ENCODE measurements at places on chromosomes 1 and 21. TPM values are rescaled to one million over a fixed set of nuclear protein-coding genes. Genes with fewer than 3 reads are reported as not detected.

- no peak overlapping the region for H3K27ac ChIP-seq
- H3K4me1 ChIP-seq: peaks cover 53% of the 10 kb centered on the region
- no peaks in the 10 kb centered on the region for H3K36me3 ChIP-seq
- no peaks in the 10 kb centered on the region for H3K27me3 ChIP-seq
- no peak overlapping the region for H3K4me3 ChIP-seq
- peak; percentile 45 for DNase-seq
Observed at GRCh38 chr1:116257341-116257767, 115.7 kb upstream of the ATP1A1 start.

DNA sequence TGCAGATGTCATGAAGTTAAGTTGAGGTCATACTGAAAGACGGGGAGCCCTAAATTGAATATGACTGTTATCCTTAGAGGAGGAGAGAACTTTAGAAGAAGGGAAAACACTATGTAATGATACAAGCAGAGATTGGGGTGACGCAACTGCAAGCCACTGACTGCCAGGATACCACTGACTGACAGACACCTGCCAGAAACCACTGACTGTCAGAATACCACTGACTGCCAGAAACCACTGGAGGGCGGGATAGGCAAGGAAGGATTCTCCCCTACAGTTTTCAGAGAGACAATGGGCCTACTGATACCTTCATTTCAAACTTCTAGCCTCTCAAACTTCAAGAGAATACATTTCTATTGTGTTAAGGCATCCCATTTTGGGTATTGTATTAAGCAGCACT lies 388.7 kb downstream of the USH2A start:
- no peaks in the 10 kb centered on the region for H3K36me3 ChIP-seq
- DNase-seq: no peak
- no peaks in the 10 kb centered on the region for H3K27me3 ChIP-seq
- no peaks in the 10 kb centered on the region for H3K4me1 ChIP-seq

GRCh38 chr21:16082038-16082816 lies 352.4 kb downstream of the USP25 start:
- H3K36me3 ChIP-seq: no peaks in the 10 kb centered on the region
- no peaks in the 10 kb centered on the region for H3K27me3 ChIP-seq
- no peak overlapping the region for H3K27ac ChIP-seq
- H3K4me3 ChIP-seq: no peak overlapping the region

GRCh38 chr21:42002421-42002958 lies 7.7 kb downstream of the ZBTB21 start:
- no peaks in the 10 kb centered on the region for H3K27me3 ChIP-seq
- DNase-seq: no peak
- no peaks in the 10 kb centered on the region for H3K4me1 ChIP-seq

Gene SPRR3
- not detected for total RNA-seq

Gene SOX13
- total RNA-seq: 28.9 TPM

- no peaks in the 10 kb centered on the region for H3K4me1 ChIP-seq
- no peak overlapping the region for H3K4me3 ChIP-seq
- H3K27me3 ChIP-seq: no peaks in the 10 kb centered on the region
- no peak for DNase-seq
Observed at GRCh38 chr1:11828511-11828910, 19.1 kb downstream of the NPPA start.

- no peaks in the 10 kb centered on the region for H3K4me1 ChIP-seq
- no peaks in the 10 kb centered on the region for H3K27me3 ChIP-seq
- no peak overlapping the region for H3K4me3 ChIP-seq
Observed at GRCh38 chr1:177748080-177748801, 221.6 kb downstream of the SEC16B start.

Gene KIF14
- 21.0 TPM for total RNA-seq

Gene PIGV
- 5.8 TPM for total RNA-seq

- no peak overlapping the region for H3K4me3 ChIP-seq
- peaks cover 33% of the 10 kb centered on the region for H3K36me3 ChIP-seq
- H3K27me3 ChIP-seq: no peaks in the 10 kb centered on the region
- H3K27ac ChIP-seq: no peak overlapping the region
- H3K4me1 ChIP-seq: peaks cover 39% of the 10 kb centered on the region
Observed at GRCh38 chr1:208203848-208204609, 40.2 kb downstream of the PLXNA2 start.

DNA sequence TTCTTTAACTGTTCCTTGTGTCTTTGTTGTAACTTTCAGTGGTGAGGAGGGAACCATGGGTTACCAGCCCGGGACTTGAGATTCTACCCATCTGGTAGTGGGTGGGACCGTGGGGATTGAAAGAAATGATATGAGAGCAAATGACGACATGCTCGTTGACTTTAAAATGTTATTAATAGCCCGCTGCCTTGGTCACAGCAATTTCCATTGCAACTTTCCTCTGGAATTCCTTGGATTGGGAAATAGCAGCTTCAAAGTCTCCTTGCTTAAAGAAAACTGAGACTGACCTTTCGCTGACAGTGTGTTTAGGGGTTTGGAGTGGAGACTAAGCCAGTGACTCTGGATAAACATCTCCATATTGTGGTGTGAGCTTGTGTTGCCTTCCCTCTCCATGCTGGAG lies 44.2 kb upstream of the MARK1 start:
- H3K36me3 ChIP-seq: no peaks in the 10 kb centered on the region
- H3K27ac ChIP-seq: no peak overlapping the region
- no peaks in the 10 kb centered on the region for H3K27me3 ChIP-seq
- H3K4me3 ChIP-seq: no peak overlapping the region
- no peaks in the 10 kb centered on the region for H3K4me1 ChIP-seq
- no peak for DNase-seq

- H3K36me3 ChIP-seq: no peaks in the 10 kb centered on the region
- peaks cover 35% of the 10 kb centered on the region for H3K4me1 ChIP-seq
- no peak overlapping the region for H3K4me3 ChIP-seq
- H3K27ac ChIP-seq: peak overlapping the region; percentile 17
Observed at GRCh38 chr1:11929849-11930248, 3.6 kb upstream of the KIAA2013 start.

GRCh38 chr1:170316270-170316669 lies 170.5 kb downstream of the NTMT2 start:
- DNase-seq: no peak
- H3K4me3 ChIP-seq: no peak overlapping the region
- no peak overlapping the region for H3K27ac ChIP-seq
- no peaks in the 10 kb centered on the region for H3K36me3 ChIP-seq
- H3K4me1 ChIP-seq: no peaks in the 10 kb centered on the region
- no peaks in the 10 kb centered on the region for H3K27me3 ChIP-seq

Gene MEX3A
- total RNA-seq: 22.3 TPM

GRCh38 chr1:71362076-71362475 lies 281.2 kb upstream of the ZRANB2 start:
- no peak overlapping the region for H3K4me3 ChIP-seq
- no peaks in the 10 kb centered on the region for H3K36me3 ChIP-seq
- H3K27ac ChIP-seq: no peak overlapping the region
- DNase-seq: no peak
- no peaks in the 10 kb centered on the region for H3K4me1 ChIP-seq
- no peaks in the 10 kb centered on the region for H3K27me3 ChIP-seq

Gene NUP210L
- 0.04 TPM for total RNA-seq

Gene IGSF3
- total RNA-seq: 22.7 TPM

DNA sequence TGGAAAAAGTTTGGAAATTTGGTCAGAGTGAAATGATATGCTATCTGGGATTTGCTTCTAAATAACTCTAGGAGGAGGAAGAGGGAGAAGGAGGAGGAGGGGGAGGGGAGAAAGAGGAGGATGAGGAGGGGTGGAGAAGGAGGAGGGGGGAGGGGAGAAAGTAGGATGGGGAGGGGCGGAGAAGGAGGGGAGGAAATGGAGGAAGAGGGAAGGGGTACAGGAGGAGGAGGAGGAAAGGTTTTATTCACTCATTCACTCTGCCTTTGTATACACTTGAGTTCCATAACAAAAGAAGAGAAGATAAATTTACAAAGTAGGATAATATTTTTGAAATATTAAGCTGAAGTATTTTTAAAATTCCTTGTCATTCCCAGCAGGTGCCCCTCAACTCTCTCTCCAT lies 6.3 kb upstream of the VPS26C start:
- H3K27ac ChIP-seq: no peak overlapping the region
- no peaks in the 10 kb centered on the region for H3K4me1 ChIP-seq
- H3K4me3 ChIP-seq: no peak overlapping the region
- H3K36me3 ChIP-seq: no peaks in the 10 kb centered on the region
- H3K27me3 ChIP-seq: no peaks in the 10 kb centered on the region

DNA sequence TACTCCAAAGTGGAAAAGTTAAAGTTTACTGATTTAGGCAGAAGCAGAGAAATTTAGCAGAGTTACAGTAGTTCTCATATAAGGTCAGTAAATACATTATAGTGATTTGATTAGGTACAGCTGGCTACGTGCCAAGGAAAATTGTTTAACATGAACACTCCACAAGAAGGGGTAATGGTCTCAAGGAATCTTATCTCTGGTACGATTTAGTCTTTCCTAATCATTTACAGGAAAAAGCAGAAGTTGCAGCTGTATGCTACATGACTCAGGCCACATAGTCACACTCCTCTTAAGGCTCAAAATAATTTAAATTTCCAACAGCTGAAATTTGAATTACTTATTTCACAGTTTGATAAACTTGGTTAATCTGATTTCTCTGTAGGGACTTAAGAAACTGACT lies 36.9 kb upstream of the OR2B11 start:
- DNase-seq: no peak
- H3K4me1 ChIP-seq: no peaks in the 10 kb centered on the region
- H3K4me3 ChIP-seq: no peak overlapping the region
- H3K27ac ChIP-seq: no peak overlapping the region
- no peaks in the 10 kb centered on the region for H3K27me3 ChIP-seq

Gene OLIG2
- total RNA-seq: 17.2 TPM

DNA sequence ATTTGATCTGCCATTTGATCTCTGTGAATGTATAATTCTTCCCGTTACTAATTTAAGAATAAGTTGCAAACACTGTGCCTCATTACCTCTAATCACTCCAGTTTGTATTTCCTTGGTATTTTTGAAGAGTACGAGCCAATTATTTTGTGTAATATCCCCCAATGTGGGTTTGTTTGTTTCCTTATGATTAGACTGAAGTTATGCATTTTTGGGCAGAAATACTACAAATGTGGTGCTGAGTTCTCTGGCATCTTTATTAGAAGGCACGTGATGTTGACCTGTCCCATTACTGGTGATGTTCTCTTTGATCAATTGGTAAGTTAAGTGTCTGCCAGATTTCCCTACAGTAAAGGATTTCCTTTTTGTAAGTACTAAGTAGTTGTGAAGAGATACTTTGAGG lies 10.3 kb downstream of the MIXL1 start:
- H3K27ac ChIP-seq: no peak overlapping the region
- H3K27me3 ChIP-seq: no peaks in the 10 kb centered on the region
- no peak overlapping the region for H3K4me3 ChIP-seq
- no peak for DNase-seq

- H3K36me3 ChIP-seq: no peaks in the 10 kb centered on the region
- no peaks in the 10 kb centered on the region for H3K4me1 ChIP-seq
- DNase-seq: no peak
- H3K27me3 ChIP-seq: no peaks in the 10 kb centered on the region
- no peak overlapping the region for H3K27ac ChIP-seq
Observed at GRCh38 chr1:67327864-67328466, 20.3 kb downstream of the IL12RB2 start.

DNA sequence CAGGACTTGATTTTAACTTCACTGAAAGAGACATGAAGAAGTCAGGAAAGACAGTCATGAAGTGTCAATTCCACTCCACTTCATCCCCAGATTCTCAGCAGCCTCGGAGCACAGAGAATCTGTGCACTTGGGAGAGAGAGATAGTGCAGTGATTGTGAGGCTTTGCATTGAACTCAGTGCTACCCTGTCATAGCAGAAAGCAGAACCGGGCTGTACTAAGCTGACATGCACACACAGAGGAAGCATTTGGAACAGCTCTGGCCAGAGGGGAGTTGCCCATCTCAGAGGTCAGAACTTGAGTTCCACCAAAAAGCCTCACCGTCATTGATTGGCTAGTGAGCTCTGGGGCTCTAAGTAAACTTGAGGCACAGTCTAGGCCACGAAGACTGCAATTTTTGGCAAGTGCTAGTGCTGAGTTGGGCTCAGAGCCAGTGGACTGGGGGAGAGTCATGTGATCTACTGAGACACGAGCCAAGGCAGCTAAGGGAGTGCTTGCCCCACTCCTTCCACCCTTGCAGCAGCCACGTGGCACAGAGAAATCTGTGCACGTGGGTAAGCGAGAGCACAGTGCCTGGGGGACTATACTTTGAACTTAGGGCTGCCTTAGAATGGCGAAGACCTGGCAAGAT lies 810.2 kb upstream of the ADAMTS5 start:
- no peaks in the 10 kb centered on the region for H3K27me3 ChIP-seq
- H3K36me3 ChIP-seq: no peaks in the 10 kb centered on the region
- DNase-seq: no peak
- no peak overlapping the region for H3K27ac ChIP-seq
- H3K4me1 ChIP-seq: no peaks in the 10 kb centered on the region

DNA sequence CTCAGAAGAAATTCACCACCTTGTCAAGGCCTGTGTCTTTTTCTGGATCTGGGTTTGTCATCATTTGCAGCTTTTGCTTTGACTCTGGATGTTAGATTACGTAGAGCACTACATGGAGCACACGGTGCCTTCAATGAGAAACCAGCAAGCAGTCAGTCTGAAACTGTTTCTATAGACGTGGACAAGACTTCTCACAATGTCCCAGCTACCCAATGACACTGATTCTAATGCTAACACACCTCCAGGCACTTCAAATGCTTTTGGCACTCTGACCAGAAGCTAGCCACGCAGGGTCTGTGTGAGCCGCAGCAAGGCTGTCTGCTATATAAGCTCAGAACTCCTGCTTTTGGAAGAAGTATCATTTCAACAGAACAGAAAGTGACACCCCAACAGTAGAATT lies 38.2 kb downstream of the ITPKB start:
- H3K27me3 ChIP-seq: no peaks in the 10 kb centered on the region
- H3K4me3 ChIP-seq: no peak overlapping the region
- no peak overlapping the region for H3K27ac ChIP-seq

GRCh38 chr1:197841883-197842553 lies 60.4 kb upstream of the C1orf53 start:
- H3K4me1 ChIP-seq: no peaks in the 10 kb centered on the region
- H3K27me3 ChIP-seq: no peaks in the 10 kb centered on the region
- no peaks in the 10 kb centered on the region for H3K36me3 ChIP-seq
- H3K4me3 ChIP-seq: no peak overlapping the region
- no peak for DNase-seq
- H3K27ac ChIP-seq: no peak overlapping the region

DNA sequence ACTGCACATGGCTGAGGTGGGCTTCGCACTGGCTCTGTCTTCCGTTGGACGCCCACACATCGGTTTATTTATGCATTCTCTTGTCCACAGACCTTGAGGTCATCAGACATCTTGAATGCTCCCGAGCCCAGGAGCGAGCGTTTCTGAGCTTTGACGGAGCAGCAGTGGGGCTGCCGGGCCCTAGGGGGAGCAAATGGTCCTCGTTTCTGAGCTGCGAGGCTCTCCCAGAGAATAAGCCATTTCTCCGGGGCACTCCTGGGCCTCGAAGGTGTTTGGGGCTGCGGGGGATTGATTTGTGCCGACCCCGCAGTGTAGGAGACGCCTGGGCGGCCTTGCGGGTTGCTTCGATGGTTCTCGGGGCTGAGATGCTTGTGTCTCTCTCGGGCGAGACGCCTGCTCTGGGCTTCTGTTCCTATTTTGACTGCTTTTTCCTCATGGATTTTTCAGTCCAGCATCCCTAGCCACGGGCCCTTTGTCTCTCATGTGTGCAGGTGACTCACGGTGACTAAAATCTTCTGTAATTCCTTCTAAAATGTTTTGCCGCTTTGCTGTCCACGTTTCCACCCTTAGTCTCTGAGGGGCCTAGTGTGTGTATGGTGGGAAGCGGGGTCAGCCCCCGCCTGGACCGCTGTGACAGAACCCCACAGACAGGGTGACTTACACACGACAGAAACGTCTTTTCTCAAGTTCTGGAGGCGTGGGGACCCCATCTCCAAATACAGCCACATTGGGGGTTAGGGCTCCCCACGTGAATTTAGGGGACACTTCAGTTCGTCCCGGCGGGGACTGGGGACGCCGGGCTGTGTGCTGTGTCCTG lies 62.1 kb downstream of the FAAP20 start:
- no peak for DNase-seq
- H3K4me1 ChIP-seq: peaks cover 6% of the 10 kb centered on the region
- H3K36me3 ChIP-seq: no peaks in the 10 kb centered on the region
- no peak overlapping the region for H3K27ac ChIP-seq
- H3K4me3 ChIP-seq: peak overlapping the region; percentile 45
